Stimulated activated CD4-positive, alpha-beta T cell treated with anti-CD3 and anti-CD28 coated beads, Interleukin-1b, Interleukin-23, amount 100 ng/mL, for 1 hour (primary cell): ENCODE measurements at places on chromosomes 5 and 9.

- no peak for DNase-seq
Observed at GRCh38 chr5:72467461-72467860, 39.7 kb downstream of the ZNF366 start.

GRCh38 chr9:125233678-125234077, 7.5 kb downstream of the HSPA5 start:
- DNase-seq: no peak

DNA sequence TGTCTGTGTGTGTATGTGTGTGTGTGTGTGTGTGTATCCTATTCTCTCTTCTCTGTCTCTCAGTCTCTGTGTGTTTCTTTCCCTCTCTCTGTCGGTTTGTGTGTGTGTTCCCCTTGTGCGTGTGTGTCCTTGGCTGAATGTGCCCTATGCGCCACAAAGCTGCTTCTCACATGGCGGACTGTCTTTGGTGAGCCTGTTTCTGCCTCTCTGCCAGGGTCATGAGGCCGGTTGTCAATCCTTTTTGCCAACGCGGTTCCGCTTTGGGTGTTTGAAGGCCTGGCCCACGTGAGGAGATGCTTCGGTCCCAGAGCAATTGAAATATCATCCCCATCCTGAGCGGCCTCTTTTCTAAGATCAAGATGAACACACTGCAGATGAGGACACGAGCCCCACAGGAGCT, 476.0 kb downstream of the SPATA31A7 start:
- DNase-seq: no peak

DNA sequence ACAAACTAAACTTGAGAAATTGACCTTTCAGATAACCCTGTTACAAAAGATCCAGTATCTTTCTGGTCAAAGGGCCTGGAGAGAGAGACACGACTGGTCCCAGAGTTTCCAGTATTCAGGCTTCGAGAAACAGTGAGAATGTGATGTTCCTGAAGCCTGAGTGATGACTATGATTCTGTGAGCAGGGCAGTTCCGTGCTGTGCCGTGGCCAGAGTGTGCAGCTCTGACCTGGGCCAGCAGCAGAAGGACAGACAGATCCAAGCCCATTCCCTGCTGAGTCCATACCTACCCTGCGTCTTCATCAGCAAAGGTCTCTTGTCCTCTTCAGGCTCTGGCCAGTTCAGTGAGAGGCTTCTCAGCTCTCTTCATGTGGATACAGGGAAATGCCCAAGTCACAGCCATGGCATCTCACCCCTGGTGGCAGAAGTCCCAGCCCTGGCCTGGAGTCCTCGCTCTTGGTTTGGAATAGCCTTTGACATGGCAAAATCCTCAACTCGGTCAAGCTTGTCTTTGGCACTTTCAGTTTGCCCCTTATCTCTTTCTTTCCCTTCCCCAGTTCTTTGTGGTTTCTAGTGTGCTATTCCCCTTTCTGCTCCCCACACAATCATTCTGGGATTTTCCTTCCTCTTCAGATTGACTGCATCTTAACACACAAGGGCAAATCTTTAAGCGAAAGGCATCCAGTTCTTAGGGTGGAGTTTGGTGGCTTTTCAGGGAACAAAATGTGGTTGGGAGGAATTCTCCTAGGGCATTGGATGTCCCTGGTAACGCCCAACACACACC, 107.7 kb downstream of the LIFR start:
- no peak for DNase-seq

GRCh38 chr9:108139900-108140299, 650.3 kb upstream of the KLF4 start:
- DNase-seq: no peak

DNA sequence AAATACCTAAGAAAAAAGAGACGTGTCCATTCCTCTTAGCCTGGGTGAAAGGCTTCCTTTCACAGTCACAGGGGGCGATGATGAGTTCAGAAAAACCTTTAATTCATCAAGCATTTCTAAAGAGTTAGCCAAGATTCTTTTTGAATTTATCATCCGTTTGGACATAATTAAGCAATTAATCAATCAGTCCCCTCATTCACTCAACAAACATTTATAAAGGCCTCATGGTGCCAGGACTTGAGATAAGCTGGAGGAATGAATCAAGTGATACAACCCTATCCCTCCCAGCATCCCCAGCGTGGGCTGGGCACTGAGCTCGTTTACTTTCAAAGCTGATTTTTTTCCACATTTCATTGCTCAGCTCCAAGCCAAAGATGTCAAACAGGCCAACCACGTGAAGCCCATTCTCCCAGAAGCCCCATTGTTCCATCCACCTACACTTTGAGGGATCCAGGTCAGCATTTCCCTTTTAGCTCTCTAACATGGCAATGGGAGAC, 140.5 kb downstream of the SLIT3 start:
- DNase-seq: no peak

DNA sequence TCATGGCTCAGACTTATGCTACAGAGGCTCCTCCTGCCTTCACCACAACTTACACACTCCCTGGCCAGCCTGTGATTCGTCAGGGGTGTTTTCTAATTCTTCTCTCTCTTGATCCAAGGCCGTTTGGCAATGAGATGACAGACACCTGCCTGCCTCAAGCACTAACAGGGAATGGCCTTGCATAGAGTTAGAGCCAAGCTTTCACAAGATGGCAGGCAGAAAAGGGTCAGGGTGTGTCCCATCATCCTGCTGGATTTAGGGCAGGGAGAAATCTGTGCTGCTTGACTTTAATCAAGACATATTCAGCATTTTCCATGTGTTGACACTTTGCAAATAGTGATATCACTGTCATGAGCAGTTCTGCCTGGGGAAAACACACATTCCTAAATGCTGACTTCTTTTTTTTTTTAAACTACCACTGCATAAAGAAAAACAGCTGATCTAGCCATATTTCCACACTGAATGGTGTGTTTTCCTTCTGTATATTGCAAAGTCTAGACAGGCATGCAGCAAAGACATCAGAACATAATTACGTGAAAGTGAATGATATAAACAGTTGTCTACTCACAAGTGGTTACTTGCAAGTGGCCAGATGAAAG, 95.0 kb upstream of the SLC25A48 start:
- DNase-seq: no peak

GRCh38 chr5:63697811-63698210, 264.4 kb downstream of the HTR1A start:
- no peak for DNase-seq

GRCh38 chr5:147561435-147561834, 51.6 kb upstream of the DPYSL3 start:
- no peak for DNase-seq

DNA sequence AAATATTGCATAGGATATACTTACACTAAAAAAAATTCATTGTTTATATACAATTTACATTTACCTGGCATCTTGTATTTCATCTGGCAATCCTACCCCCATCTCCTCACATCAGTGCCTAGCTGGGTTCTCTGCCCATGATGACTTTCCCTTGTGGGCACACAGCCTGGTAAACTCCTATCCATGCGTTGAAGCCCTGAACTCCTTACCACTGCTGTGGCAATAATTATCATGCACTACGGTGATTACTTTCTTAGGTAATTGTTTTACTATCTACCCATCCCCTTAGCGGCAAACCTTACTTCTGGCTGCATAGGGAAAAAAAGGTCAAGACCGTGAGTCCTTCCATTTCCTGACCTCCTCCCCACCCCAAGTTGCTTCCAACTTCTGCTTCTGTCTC, 63.6 kb upstream of the DAB2IP start:
- DNase-seq: no peak

- DNase-seq: no peak
Observed at GRCh38 chr9:76618762-76619161, 145.5 kb upstream of the PCA3 start.

DNA sequence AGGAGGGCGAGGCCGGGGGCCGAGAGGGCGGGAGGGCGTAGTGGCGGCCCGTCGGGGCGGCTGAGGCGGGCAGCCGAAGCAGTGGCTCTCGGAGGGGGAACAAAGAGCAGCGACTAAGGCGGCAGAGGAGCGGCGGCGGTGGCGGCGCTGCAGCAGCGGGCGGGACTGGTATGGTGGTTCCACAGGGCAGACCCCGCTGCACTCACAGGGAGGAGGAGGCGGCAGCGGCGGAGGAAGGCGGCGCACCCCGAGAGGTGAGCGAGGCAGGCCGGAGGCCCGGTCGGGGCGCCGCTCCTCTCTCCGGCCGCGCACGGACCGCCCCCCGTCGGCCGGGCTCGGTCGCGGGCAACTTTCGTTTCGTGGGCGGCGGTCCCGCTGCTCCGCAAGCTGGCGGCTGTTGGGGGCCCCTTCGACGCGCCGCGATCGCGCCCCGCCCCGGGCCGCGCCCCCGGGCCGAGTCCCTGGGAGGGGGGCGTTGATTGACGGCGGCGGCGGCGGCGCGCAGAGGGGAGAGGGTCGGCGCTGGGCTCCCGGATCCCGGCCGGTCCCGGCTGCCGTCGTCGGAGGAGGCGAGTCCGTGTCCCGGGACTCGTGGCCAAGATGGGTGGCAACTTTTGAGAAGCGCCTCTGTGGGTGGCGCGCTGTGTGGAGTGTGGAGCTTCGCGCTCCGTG, 467 bp downstream of the CNOT6 start:
- DNase-seq: no peak

DNA sequence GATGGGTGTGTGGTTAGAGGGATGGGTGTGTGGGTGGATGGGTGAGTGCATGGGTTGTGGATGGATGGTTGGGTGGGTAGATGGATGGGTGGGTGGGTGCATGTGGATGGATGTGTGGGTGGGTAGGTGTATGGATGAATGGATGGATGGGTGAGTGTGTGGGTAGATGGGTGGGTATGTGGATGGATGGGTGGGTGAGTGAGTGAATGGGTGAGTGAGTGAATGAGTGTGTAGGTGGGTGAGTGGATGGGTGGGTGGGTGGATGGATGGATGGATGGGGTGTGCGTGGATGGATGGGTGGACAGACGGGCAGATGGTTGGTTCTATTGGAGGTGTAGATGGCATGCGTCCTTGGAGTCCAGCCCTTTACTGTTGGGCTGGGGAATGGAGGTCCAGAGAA, 17.2 kb downstream of the STKLD1 start:
- DNase-seq: no peak

- DNase-seq: no peak
Observed at GRCh38 chr5:152331718-152332117, 73.4 kb downstream of the NMUR2 start.

DNA sequence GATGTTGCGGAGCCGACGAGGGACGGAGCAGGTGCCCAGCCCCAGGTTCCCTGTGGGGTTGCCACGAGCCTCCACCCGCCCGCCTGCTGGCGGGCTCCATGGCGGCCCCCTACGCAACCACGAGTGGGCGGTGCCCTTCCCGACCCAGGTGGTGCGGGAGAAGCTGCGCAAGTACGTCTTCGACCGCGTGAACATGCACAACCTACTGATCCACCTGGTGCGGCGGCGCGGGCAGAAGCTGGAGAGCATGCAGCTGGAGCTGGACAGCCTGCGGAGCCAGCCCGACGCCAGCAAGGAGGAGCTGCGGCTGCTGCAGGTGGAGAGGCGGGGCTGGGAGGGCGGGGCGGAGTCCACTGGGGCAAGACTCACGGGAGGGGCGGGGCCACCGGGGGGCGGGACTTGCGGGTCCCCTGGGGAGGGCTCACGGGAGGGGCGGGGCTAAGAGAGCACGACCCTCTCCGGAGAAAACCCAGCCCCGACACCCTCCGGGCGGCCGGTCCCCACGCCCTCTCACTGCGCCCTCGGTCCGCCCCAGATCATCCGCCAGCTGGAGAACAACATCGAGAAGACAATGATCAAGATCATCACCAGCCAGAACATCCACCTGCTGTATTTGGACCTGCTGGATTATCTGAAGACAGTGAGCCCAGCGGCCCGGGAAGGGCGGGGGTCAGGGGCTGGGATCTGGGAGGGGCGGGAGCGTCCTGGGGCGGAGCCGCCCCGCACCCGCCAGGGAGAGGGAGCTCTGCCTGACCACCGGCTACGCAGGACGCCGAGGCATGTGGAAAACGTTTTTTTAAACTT, 3.9 kb downstream of the CCDC183 start:
- peak; percentile 79 for DNase-seq

DNA sequence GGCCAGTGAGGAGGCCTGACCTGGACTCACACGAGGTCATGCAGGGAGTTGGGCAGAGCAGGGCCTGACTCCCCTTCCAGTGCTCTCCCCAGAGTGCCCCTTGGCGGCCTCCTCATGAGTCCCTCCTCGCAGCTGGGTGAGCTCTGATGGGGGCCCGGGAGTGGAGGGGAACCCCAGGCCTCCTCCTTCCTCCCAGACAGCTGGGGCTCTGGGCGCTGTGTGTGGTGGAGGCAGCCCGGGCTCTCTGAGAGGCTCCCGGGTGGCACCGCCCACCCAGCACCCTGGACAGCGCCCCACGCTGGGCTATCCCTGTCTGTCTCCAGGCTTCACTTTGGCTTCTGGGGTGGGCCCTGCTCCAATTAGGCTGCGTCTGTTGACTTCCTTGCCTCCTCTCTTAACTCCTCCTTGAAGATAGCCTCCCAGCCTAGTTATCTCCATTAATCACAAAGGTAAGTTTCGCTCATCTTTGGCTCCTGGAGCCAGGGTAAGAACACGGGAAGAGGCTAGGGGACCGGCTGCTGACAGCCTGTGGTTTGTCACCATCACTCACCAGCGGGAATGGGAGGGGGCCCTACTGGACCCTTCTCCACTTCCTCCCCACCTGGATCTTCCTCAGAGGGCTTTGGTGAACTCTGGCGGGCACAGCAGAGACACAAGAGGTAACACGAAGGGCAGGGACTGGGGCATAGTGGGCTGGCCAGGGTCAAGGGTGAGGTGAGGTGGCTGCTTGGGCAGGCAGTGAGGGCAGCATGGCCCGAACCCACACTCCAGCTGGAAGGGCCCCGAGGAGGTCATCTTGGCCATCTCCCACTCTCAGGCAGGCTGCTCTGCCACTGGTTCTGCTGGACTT, 13.1 kb downstream of the PSD2 start:
- DNase-seq: peak; percentile 5

DNA sequence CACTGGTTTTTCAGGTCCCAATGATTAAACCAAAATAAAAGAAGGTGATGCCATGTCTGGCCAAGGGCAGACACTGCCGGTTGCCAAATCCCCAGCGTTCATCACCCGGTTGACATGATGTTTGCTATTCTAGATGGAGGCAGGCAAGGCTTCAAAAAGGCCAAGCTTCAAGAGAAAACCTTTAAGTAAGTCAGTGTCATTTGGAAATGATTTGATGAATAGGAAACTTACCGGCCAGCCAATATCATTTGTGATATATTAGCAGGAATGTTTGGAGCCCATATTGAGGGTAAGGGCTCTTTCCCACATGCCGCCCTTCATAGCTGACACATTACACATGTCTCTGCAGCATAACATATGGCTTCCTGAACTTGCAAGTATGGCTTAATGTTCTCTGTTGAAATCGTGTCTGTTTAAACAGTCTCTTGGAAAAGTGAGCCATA, 89.5 kb upstream of the TTC23L start:
- DNase-seq: no peak

- DNase-seq: no peak
Observed at GRCh38 chr5:593511-593910, 18.6 kb upstream of the CEP72 start.

- DNase-seq: no peak
Observed at GRCh38 chr5:127517110-127517479, 345 bp upstream of the PRRC1 start.

- no peak for DNase-seq
Observed at GRCh38 chr9:3074247-3074646, 230.4 kb upstream of the PUM3 start.
